Fibroblast of skin of right biceps (primary cell): ENCODE measurements at places on chromosomes 1 and 21.

DNA sequence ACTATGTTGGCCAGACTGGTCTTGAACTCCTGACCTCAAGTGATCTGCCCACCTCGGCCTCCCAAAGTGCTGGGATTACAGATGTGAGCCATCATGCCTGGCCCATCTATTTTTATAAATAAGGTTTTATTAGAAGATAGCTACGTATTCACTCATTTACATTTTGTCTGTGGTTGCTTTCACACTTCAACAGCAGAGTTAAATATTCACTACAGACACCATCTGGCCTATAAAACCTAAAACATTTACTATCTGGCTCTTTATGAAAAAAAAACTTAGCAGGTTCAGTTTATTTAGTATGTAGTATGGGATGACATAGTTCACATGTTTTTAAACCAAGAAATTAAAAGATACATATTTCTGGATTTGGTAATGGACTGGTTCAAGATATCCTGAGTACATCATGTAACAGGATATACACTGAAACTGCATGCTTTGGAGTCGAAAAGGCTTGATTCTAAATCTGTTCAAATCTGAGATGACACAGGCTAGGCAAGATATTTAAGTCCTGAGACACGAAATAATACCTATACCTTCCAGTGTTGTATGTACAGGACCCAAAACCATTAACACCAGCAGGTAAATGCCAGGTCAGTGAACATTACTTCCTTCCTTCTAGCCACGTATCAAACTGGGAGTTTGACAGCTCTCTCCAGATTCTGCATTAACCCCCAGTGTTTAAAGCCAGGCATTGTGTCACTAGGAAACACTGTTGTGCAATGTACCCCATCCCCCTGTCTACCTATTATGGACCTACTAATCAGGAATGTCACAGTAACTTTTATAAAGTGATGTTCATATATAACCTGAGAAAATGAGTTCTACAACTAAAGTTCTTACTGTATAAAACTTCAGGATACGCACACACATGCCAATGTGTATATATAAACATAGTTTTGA lies 54.3 kb upstream of the SDC3 start:
- DNase-seq, result no peak

DNA sequence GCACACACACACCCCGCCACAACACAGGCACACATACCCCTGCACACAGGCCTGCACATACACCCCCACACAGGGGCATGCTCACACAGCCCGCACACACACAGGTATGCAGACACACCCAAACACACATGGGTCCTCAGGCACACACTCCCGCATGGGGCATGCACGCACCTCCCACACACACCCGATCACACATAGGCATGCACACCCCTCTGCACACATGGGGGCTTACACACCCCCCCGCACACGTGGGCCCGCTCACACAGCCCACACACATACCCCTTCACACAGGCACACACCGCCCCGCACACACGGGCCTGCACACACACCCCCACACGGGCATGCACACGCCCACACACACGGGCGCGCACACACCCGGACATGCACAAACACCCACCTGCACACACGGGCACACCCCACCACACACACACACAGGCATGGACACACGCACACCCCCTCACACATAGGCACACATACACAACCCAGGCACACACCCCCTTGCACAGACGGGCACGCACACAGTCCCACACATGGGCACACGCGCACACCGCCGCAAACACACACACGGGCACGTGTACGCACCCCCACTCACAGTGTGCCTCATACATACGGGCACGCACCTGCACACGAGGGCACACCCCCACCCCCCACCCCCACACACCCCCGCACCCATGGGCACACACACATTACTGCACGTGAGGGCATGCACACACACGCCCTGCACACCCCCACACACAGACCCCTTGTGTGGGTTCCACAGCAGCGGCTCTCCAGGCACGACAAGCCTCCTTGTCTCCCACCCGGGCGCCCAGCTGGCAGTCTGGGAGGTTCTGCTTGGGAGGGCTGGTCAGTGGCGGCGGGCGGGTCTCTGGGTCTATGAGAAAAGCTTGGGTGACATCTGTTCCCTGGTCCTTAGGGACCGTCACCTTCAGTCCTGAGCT lies 8.3 kb downstream of the ATAD3B start:
- no peak for DNase-seq

GRCh38 chr1:27360159-27361043 lies 6.4 kb downstream of the MAP3K6 start:
- no peak for DNase-seq

DNA sequence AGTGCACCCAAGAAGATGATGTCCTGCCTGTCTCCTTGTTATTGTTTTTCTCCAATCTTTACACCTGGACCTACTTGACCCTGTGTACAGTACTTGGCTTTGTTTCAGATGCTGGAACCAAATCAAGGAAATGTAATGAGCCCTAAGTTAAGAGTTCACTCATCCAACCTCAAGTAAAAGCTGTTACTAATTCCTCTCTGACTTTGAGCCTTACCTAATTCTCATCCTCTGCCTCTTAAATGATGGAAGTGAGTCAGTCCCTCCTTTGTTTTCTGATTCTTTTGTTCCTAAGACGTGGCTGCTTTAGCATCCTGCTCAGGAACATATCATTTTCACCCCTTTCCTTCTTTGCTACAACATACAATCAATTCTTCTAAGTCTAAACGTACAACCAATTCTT lies 15.3 kb upstream of the PLA2G4A start:
- peak; percentile 35 for DNase-seq

GRCh38 chr1:25710583-25711347 lies 89.2 kb upstream of the SELENON start:
- no peak for DNase-seq

GRCh38 chr1:246291127-246291526 lies 216.0 kb downstream of the SMYD3 start:
- no peak for DNase-seq

GRCh38 chr1:24155011-24155782 lies 12.3 kb upstream of the IL22RA1 start:
- no peak for DNase-seq

GRCh38 chr1:161817176-161817730 lies 51.1 kb downstream of the ATF6 start:
- peak; percentile 20 for DNase-seq

- DNase-seq, result no peak
These were observed 40.8 kb downstream of the PTPRC start for GRCh38 chr1:198679535-198680173.

DNA sequence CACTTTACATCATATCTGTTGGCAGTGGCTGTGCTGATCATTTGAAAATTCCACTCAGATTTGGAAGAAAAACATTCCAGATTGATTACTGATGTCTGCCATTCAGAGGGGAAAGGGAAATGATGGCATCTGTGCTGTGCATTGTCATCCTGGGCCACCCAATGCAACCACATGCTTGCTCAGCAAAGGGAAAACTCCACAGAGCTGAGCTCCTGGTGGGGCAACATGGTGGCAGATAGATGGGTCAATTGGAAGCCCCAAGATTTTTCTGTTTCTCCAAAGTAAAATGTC lies 11.8 kb downstream of the OXCT2 start:
- no peak for DNase-seq

DNA sequence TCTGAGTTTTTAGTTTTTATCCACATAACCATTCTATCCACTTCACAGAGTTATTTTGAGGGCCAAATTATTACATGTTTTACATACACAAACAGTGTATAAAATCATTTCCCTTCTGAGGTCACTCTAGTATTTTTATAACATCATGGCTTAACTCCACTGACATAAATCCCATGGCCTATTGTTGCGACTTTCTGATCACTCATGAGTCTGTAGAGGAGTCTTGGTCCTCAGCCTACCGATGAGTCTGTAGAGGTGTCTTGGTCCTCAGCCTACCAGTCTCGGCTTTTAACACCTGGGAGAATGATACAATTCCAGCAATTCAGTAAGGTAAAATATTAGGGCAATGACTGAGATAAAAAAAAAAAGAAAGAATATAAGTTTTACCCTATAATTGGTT lies 483.7 kb downstream of the USP25 start:
- DNase-seq, result no peak
